ENCODE measurements at places on chromosomes 6 and 20. TPM values are rescaled to one million over a fixed set of nuclear protein-coding genes. Genes with fewer than 3 reads are reported as not detected.

- no peaks in the 10 kb centered on the region for H3K36me3 ChIP-seq
- H3K27me3 ChIP-seq: no peaks in the 10 kb centered on the region
- no peak for DNase-seq
- no peak overlapping the region for H3K4me3 ChIP-seq
These were observed 22.5 kb downstream of the SERINC1 start for GRCh38 chr6:122449069-122449468.

DNA sequence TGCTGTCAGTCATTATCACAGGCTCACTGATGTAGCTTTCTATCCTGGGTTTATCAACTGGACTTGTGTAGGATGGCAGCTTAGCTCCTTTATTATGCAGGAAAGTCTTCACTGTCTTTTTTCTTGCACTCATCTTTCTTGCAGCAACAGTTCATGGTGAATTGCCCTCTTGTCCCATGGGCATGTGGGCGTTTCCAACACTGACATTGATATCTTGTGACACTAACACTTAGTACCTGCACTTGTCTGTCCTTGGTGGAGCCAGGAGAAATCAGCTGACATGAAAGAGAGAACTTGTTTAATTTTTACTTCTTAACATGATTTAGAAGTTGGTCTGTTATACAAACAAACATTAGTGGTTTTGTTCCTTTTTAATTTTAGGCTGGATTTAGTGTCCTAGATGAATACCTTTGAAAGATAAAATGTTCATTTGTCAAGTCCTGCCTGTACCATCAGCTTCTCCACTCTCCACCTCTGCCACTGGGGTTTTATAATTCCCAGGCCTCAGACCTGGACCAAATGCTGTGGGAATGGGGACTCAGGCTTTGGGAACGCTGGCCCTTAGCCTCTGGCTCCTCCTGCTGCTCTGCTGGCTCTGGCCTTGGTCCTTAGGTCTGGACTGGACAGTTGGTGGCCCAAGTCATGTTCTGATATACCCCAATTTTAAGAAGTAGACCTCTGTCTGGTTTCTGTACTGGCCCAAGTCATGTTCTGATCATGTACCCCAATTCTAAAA, 161.0 kb upstream of the LAMP5 start:
- peaks cover 7% of the 10 kb centered on the region for H3K4me1 ChIP-seq
- H3K36me3 ChIP-seq: no peaks in the 10 kb centered on the region
- no peak for DNase-seq
- no peak overlapping the region for H3K4me3 ChIP-seq

DNA sequence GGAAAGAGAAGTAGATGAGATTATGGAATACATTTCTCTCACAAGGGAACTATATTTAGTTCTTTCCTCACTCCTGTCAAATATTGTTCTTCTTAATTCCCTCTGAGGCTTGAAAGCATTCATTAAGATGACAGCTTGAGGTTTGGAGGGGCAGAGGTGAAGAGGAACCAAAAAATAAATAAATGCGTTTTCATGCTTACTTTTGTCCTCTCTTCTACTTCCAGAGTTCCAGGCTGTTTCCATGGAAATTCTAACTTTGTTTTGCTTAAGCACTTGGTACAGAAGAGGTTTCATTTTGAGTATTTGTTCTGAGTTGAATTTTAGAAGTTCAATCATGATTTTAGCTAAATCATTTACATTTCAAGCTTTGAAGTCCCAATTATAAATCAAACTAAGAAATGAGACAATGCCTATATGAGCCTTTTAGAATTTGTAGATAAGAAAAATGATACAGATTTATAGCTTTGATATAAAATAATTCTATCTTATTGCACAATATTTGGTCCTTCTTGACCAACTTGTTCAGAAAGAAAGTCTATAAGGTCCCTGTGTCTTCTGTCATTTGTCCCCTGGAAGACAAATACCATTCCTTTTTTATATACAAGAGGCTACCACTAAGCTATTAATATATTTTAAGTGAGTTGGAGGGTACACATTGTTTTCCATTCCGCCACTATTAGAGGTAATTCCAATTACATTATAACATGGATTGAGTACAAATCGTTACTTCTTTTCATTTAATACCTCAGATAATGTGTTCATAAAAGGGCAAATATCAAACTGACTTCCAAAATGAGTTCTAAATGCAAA, 16.3 kb downstream of the RBM24 start:
- H3K4me3 ChIP-seq: no peak overlapping the region
- H3K36me3 ChIP-seq: no peaks in the 10 kb centered on the region
- H3K27ac ChIP-seq: no peak overlapping the region
- no peaks in the 10 kb centered on the region for H3K4me1 ChIP-seq

- H3K36me3 ChIP-seq: no peaks in the 10 kb centered on the region
- no peak overlapping the region for H3K4me3 ChIP-seq
- no peaks in the 10 kb centered on the region for H3K4me1 ChIP-seq
These were observed 95.3 kb downstream of the MLIP start for GRCh38 chr6:54206510-54206909.

The MMP24 gene
- total RNA-seq: 19.0 TPM

The CLVS2 gene
- 18.6 TPM for total RNA-seq

Measured in glutamatergic neuron (in vitro differentiated cells).